Kidney (tissue), 22 donors: ENCODE measurements at places on chromosomes 3 and 15.

DNA sequence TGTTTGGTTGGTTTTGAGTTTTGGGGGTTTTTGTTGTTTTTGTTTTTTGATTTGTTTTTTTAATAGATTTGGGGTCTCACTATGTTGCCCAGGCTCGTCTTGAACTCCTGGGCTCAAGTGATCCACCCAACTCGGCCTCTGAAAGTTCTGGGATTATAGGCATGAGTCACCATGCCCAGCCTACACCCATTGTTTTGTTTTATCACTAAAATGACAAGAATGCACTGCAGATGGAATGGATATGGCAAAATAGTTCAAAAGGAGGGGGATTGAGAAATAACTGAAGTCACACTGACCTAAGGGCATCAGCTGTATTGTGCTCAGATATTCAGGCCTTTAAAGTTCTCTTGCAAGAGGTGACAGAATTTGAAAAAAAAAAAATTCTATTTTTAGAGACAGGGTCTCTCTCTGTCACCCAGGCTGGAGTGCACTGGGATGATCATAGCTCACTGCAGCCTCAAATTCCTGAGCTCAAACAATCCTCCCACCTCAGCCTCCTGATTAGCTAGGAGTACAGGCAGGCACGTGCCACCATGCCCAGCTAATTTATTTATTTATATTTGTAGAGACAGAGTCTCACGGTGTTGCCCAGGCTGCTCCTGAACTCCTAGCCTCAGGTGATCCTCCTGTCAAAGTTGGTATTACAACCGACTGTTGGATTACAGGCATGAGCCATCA, 4.4 kb upstream of the RASA2 start:
- H3K36me3 ChIP-seq = no peaks in the 10 kb centered on the region
- no peak for DNase-seq
- no peak overlapping the region for H3K4me3 ChIP-seq
- no peaks in the 10 kb centered on the region for H3K27me3 ChIP-seq
- H3K4me1 ChIP-seq = no peaks in the 10 kb centered on the region
- H3K27ac ChIP-seq = no peak overlapping the region

DNA sequence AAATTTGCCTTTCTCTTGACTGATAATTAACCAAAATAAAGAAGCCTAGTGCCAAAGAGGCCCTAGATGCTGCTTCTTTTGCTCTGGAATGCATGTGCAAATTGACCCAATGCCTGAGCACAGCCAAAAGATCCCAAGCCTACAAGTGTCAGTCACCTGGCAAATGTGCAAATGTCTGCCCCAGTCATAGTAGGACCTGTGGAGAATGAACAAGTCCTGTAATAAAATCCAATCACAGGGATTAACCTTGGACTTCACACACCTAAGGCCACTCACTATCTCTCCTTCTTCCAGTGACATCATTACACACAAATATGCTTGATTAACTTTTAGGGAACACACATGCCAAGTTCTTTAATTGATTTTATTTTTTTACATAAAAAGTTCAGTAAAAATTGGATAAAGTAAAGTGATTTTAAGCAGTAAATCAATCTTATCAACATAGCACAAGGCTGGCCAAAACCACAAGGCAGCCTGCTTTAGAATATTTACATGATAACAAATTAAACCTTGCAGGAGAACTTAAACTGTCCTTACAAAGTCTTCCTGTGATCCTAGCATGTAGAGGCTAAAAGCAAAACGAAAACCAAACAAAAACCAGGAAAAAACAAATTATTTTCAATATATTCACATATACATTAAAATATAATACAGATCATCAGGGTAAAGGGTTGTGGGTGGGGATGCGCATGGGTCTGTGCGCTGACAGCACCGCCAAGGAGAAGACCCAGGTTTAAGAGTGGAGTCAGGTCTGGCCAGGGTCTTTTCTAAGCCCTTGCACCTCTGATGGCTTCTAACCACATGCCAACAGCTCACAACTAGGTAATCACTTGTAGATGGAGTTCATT, 36.8 kb downstream of the NBEAL2 start:
- H3K27ac ChIP-seq = no peak overlapping the region
- no peaks in the 10 kb centered on the region for H3K27me3 ChIP-seq
- peaks cover 7% of the 10 kb centered on the region for H3K36me3 ChIP-seq

- DNase-seq = no peak
- H3K27me3 ChIP-seq = no peaks in the 10 kb centered on the region
- no peaks in the 10 kb centered on the region for H3K4me1 ChIP-seq
- no peaks in the 10 kb centered on the region for H3K36me3 ChIP-seq
These were observed 357.2 kb downstream of the CLSTN2 start for GRCh38 chr3:140292170-140292569.

DNA sequence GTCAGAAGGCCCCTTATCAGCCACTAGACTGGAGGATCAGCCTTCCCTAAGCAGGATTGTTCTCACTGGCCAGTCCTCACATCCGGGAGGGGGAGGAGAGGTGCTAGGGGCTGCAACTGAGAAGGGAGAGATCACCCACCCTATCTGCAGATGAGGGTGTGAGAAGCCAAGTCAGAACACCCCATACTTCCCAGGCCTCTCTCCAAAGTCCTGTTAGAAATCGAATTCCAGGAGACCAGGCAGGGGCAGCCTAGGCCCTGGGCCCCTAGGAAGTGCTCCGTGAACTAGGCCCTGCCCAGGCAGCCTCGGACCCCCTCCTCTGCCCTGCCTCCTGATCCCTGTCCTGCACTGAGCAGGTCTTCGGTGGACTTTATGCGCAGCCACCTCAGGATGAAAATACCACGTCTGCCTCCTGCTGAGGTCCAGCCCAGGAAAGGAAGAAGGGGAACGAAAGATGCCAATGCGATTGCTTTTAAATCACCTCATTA, 933 bp downstream of the DZIP1L start:
- H3K4me3 ChIP-seq = peak overlapping the region; percentile 84
- H3K36me3 ChIP-seq = no peaks in the 10 kb centered on the region
- H3K27me3 ChIP-seq = no peaks in the 10 kb centered on the region
- peak; percentile 54 for DNase-seq

DNA sequence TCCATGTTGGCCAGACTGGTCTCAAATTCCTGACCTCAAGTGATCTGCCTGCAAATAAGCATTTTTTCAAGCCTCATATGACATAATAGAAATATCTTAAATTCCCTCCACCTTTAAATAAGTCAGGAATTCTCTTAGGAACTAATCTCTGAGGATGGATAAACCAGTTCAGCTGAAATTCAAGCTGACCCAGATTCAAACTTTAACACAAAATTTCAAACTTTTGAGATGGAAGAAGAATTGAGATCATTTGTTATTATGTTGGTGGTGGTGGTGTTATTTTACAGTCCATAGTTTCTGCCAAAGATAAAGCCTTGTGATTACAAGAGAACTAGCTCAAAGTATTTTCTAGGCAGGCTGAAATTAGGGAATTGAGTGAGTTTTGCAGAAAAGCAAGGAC, 85.5 kb downstream of the SSR3 start:
- H3K36me3 ChIP-seq = no peaks in the 10 kb centered on the region
- no peak overlapping the region for H3K27ac ChIP-seq
- no peaks in the 10 kb centered on the region for H3K4me1 ChIP-seq
- DNase-seq = no peak
